ENCODE measurements at places on chromosomes 12 and 14.

DNA sequence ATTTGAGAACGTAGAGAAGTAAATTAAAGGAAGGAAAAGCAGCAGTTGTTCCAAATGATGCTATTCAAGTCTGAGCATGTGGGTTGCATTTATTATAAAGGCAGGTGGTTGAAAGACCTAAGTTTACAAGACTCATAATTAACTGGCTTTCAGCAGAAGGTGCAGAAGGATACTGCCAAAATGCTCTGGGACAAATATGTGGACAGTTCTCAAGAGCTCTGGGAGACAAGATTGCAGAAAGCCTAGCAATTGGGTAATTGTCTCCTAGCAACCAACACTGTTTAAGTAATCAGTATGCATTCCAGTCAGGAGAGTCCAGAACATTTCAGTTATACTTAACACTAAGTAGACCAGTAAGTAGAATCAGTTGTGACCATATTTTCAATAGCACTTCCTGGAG, 131.5 kb downstream of the GPR135 start:
- DNase-seq, result no peak

DNA sequence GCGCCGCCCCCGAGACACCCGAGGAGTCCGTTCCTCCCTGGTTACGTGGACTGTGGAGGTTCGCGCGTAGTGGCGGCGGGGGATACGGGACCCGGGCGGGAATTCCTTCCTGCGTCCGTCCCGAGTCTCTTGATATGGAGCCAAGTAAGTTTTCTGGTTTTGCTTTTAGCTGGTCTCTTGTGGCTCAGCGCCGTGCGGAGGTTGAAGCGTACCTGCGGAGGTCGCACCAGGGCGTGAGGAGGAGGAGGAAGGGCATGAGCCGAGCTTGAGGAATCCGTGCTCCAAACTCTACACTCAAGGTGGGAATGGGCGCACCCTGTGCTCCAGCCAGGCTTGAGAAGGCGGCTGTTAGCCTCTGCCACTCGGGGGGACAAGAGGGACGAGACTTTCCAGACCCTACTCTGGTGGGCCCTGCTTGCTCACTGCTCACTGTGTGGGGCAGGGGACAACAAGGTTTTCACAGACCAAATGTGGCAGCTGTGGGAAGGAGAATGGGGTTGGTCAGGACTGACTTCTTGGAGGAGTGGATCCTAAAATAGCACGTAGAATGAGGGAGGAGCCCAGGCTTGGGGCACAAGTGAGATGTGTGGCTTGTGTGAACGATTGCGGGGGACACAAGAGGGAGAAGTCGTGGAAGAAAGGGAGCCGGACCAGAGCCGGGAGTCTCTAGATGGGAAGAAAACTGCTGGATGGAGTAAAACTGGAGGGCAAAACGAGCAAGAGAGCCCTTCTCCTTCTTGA, 577 bp downstream of the ATG101 start:
- DNase-seq, result no peak

DNA sequence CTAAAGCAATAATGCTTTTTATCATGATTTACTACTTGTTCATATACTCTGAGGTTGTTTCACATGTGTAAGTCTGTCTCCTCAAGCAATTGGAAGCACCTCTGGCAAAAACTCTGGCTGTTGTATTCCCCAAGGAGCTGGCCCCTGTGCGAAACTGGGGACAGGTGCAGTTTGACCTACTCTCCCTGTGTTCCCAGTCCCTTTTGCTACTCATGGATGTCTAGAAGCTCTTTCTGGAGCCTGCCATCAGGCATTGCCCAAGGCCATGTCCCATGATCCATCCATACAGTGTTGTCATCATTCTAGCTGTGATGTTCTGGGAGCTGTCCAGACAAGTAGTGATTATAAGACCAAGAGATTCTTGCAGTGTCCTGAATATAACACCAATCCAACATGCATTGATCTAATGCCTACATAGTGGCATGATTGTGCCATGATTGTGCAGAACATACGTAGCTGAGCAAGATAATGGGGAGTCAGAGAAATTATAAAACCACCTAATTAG, 14.9 kb downstream of the AKAP6 start:
- DNase-seq, result no peak

- DNase-seq, result no peak
Measured at GRCh38 chr14:95304342-95304741, 15.4 kb downstream of the CLMN start.

GRCh38 chr14:102090713-102091112, 3.9 kb upstream of the HSP90AA1 start:
- DNase-seq, result no peak

DNA sequence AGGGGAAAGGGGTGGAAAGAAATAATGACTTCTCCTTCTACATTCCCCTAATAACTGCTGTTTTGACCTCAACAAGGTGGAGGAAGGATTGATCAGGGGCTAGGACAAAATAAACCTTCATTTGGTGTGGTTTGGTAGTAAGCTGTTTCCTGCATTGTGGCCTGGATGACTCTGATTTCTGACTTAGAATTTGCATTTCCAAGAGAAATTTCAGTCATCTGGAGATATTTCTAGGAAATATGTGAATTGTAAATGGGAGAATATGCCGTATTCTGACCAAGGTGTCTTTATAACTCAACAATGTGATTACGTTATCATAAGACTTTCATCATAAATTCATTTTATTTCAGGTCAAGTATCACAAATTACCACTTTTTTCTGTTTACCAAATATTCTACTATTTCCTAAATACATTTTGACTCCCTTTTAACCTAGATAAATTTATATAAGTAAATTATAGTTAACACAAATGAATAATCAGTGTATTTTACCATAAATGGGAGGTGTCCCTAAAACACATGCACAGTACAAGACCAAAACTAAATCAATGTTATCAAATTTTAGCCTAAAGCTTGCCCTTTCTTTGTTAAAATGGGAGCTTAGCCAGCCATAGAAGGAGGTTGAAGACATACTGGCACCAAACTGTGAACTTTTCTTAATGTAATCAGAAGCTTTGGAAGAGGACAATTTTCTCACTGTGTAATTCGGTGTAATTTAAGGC, 828.8 kb downstream of the TMTC2 start:
- DNase-seq, result no peak

DNA sequence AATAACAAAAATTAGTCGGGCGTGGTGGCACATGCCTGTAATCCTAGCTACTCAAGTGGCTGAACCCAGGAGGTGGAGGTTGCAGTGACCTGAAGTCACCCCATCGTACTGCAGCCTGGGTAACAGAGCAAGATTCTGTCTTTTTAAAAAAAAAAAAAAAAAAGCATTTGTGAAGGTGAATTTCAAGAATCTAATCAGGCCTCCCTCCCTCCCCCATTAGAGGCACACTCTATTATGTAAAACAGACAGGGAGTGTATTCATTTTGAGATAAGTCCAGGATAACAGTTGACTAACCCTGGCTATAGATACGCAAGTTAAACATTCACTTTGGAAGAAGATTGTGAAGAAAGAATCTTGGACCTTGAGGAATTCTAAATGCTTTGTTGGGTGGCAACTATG, 2.9 kb downstream of the RESF1 start:
- DNase-seq, result no peak

GRCh38 chr14:61147831-61148549, 133.1 kb downstream of the TMEM30B start:
- DNase-seq, result no peak

DNA sequence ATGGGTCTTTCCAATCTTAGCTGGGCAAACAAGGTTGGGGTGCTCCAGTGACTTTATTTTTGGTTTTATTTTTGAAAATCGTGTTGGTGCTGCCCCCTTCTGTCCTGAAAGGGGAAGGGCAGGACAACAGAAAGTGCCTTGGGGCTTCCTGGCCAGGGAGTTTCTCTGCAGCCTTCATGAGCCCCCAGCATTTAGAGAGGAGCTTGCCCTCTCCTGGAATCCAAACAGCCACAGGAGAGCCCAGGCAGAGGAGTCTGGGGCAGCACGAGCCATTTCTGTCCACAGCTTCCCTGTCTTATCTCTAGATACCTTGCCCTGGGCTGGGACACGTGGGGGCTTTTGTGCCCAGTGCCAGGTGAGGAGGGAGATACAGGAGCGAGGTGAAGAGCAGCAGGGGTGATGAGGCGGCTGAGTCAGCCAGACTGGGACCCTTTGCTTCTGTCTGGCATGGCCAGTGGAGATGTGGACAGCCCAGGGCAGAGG, 4.4 kb upstream of the C1RL start:
- DNase-seq, result peak; percentile 61

- DNase-seq, result no peak
Measured at GRCh38 chr14:78162202-78162601, 8.0 kb upstream of the NRXN3 start.

DNA sequence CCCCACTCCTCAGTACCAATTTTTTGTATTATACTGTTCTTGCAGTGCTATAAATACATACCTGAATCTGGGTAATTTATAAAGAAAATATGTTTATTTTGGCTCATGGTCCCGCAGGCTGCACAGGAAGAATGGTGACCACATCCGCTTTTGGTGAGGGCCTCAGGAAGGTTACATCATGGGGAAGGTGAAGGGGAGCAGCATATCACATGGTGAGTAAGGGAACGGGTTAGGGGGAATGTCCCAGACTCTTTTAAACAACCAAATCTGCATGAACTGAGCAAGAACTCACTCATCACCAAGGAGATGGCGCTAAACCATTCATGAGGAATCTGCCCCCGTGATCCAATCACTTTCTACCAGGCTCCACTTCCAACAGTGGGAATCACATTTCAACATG, 40.0 kb downstream of the OSBPL8 start:
- DNase-seq, result peak; percentile 47

DNA sequence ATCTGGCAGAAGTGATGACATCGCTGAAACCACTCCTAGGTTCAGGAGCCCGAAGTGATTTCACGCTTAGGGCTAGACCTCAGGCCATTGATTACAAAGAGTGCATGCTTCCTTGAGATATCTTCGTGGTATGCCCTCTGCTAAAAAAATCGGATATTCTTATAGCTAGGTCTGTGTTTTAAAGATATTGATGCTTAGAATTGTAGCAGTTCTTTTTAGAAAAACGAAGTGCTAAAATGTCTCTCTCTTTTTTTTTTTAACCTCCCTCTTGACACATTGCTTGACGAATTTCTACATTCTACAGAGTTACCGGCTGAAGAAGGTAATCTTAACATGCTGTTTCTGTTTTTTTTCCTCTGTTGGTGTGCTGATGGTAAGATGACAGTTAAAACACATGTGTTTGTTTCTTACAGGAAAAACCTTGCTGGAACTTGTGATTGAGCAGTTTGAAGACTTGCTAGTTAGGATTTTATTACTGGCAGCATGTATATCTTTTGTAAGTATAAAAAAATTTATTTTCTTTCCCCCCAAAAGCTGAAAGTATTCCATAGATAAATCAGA, 1.3 kb downstream of the ATP2A2 start:
- DNase-seq, result no peak

DNA sequence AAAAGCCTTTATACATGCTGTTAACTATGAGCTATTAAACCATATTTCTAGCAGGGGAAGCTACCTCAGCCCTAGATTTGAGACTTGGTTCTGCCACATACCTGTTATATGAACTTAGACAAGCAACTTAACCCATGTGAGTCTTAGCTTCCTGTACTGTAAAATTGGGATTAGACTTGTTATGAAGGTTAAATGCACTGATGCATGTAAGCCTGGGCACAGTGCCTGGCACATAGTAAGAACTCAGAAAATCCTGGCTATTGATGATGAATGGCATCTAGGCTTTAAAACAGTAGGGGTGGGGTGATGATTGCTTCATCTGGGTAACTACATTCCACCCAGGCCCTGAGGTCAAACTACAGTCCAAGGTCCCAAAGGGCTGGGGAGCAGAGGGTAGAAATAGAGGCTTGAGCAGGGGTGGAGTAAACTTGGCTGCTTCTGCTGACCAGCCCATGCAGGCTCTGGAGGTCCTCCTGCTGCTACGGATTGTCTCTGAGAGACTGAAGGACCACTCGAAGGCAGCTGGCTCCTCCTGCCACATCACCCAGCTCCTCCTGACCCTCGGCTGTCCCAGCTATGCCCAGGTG, 11.3 kb downstream of the ESPL1 start:
- DNase-seq, result no peak

- DNase-seq, result no peak
Measured at GRCh38 chr12:71589478-71589881, 74.2 kb downstream of the ZFC3H1 start.

DNA sequence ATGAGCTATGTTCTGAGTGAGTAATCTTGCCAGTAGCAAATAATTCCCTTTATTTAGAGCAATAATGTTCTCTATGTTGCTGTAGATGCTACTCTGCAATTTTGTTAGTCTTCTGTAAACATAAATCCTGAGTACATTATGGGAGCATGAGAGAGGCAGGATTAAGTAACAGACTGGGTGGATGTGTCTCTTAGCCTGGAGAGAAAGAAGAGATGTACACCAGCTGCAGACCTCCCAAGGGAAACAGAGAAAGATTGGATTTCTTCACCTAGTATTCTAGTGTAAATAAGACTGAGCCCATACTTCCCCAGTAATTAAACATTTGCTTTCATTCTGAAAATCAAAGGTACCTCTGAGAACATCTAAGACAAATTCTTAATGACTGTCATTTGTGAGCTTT, 564.0 kb downstream of the TRHDE start:
- DNase-seq, result no peak
